ENCODE measurements at places on chromosomes 11 and 22. TPM values are rescaled to one million over a fixed set of nuclear protein-coding genes. Genes with fewer than 3 reads are reported as not detected.

ADM gene
- 127 TPM for total RNA-seq

NLRP14 gene
- total RNA-seq = not detected

IL18BP gene
- total RNA-seq = 3.6 TPM

TNNT3 gene
- total RNA-seq = not detected

ACTN3 gene
- total RNA-seq = 0.01 TPM

RRM1 gene
- total RNA-seq = 100 TPM
